ENCODE measurements at places on chromosomes 2 and 18.

- no peak for DNase-seq
Observed at GRCh38 chr2:3572620-3573019, 2.4 kb upstream of the RPS7 start.

DNA sequence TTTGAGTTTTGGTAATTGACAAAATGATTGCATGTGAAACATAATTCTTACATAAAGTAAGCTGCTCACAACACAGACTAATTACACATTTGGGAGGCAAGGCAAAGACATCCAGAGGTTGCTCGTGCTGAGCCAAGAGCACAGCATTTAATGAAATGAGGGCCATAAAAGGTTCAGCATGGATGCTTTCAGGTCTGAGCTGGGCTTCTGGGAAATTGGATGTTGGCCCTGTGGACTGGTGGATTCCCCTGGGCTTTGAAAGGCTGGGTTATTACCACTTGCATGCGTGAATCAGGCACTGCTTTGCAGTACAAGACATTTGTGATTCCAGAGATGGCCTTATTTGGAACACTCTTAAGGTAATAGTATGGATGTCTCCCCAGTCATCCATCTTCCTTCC lies 533.5 kb upstream of the NRP2 start:
- DNase-seq = no peak

DNA sequence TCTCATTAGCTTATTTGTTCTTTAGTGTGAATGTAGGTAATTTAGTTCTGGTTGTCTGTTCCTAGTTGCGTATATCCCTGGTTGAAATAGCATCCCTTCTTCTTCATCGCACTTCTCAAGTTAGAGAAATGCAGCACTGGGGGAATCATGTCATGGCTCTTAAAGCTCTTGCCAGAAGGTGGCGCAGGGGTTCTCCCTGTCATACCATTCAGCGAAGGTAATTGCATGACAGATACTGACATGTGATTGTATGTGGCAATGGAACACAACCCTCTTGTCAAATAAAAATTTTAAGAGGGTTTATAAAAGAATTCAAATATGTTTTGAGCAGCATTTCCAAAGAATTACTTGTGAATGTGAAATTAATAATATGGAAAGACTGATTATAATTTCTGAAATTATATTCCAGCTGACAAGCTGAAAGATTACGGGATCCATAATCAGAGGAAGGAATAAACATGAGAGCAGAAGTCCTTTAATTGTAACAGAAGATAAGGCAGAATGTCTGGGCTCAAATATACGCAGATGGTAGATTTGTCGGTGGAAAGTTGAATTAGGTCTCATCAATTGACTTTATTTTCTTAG lies 411.7 kb downstream of the DSEL start:
- no peak for DNase-seq

- DNase-seq = no peak
Observed at GRCh38 chr18:9454061-9454703, 21.1 kb upstream of the RALBP1 start.

DNA sequence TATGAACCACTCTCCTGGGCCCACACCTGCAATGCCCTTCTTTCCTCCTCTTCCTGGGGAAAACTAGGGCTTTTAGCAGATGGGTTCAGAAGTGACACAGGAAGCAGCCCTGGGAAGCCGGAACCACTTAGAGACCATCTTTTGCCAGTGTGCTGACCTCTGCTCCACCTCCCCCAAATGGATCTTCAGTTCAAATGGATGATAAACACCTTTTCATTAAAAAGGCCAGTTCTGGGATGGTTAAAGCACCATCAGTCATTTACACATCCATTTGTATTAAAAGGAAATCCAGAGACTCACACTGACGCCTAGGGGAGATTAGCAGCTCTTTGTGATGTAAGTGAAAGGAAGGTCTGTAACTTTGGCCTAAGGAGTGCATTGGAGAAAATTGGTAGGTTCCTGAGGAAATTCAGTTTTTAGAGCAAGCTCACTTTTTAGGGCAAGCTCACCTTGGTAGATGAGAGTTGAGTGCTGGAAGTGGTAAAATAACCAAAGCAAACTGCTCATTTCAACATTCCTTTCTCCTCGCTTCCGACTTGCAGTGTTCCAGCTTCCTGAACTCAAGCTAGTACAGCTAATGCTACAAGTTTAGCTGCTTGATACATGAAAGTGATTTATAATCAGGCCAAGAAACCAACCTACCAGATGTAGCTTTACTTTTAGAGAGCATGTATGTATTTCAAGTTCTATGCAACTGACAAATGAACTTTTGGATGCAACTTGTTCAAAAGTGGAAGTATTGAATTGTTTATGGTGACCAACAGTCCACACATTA lies 47.7 kb downstream of the ACTR2 start:
- DNase-seq = no peak

DNA sequence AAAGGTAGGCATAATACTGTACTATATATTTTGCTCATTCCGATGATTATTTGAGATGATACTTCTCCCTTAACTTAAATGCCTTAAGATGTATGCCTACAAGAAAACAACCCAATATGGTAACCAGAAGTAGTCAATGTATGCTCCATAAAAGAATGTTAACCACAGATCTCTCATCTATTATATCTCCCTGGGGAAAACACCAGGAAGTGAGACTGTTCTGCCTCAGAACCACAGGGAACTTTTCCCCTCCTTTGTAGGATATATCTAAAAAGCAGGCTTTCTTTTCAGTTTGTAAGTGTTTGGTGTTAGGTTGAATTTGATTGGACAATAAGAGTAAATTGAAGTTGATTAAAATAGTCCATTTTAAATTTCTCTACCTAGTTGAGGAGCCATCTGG lies 1160.5 kb upstream of the NXPH2 start:
- no peak for DNase-seq

GRCh38 chr18:9694174-9694573 lies 13.9 kb upstream of the RAB31 start:
- DNase-seq = no peak

DNA sequence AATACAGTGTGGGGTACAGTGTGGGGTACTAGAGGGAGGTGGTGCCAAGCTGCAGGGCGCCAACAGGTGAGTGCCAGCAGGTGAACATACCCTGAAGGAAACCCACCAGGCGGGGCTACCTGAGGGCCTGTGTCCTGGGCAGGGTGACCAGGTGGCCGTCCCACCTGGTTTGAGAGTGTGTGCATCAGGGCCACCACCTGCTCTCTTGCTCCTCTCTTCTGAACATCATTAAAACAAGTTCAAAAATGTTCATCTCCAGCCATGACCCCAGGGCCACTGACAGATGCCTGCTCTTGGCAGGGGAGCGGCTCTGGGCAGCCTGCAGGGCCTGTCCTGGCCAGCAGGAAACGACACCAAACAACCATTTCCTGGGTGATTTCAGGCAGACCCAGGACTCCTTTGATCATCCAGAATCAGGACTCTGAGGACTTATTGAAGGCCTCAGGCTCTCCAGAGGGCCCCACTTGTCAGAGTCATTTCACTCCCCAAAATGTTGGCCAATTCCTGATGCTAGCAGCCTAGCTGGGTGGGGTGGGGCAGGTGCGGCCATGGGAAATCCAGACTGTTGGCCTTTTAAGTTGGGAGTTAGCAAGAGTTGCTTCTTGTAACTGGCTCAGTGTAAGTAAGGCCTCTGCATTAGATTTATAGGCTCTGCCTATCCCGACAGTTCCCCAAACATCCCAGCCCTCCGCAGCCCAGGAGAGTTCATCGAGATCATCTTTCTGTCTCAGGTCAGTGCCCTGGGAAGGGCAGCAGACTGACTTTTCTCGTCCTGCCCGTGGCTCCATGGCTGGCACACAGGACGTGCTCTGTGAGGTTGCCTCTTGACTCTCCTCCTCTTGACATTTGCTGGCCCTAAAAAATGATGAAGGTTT lies 111.5 kb upstream of the ZNF236 start:
- no peak for DNase-seq

DNA sequence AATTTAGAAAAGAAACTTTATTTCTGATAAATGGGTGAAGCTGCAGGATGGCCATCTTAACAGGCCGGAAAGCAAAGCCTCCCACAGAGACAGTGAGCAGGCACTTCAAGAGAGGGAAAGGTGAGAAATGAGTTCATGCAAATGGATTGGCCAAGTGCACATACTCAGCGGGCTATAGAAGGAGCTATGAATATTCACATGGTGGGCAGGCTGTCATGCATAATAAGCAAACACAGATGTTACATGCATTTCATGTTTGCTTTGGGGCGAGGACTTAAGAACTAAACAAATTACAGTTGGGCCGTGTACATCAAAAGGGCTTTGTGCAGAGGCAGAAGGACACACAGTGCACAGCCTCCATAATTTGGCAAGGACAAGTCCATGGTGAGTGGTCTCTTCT lies 69.8 kb upstream of the MAL start:
- DNase-seq = no peak

- no peak for DNase-seq
Observed at GRCh38 chr2:43098539-43098938, 127.9 kb downstream of the ZFP36L2 start.

DNA sequence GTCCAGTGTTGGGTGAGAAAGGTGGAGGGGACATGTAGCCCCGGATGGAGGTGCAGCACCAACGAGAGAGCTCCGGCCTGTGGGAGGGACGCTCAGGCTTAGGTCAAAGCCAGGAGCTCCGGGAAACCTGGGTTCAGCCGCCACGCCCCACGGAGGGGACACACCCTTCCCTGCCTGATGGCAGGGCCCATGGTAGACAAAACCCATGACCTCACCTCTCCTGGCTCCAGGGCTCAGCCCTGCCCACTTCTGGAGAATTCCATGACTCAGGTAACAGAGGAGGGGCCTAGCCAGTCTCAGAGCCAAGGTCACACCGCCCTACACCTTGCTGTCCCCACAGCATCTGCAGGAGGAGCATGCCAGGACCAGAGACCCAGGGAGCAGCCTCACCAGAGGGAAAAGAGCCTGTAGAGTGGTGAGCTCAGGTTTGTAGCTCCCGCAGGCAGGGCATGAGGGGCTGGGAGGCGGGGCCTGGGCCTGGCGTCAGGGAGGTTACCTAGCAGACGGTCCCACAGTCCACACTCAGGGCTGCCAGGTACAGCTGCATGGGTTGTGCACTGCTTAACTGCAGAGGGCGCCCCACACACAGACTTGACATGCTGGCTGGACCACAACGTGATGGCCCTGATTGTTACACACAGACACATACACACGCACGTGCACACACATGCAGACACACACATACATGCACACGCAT lies 70.8 kb upstream of the SMAD7 start:
- no peak for DNase-seq

GRCh38 chr2:199462956-199463692 lies 5.4 kb upstream of the SATB2 start:
- DNase-seq = no peak

DNA sequence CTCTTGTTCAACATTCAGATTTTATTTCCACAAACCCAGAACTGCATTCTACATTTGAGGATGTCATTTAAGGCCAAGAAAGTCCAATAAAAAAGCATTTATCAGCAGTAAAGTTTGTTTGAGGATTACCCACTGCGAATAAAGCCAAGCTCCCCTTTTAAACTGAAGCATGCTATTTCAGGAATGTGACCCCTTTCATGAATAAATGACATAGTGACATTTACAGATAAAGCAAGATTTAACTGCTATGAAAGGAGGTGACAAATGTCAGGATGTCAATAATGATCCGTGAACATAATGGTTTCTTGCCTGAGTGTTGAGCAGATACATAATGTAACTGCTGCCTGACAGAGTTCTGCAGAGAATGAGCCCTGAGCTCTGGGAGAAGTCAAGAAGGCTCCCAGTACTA lies 146.3 kb downstream of the TDRD15 start:
- no peak for DNase-seq

DNA sequence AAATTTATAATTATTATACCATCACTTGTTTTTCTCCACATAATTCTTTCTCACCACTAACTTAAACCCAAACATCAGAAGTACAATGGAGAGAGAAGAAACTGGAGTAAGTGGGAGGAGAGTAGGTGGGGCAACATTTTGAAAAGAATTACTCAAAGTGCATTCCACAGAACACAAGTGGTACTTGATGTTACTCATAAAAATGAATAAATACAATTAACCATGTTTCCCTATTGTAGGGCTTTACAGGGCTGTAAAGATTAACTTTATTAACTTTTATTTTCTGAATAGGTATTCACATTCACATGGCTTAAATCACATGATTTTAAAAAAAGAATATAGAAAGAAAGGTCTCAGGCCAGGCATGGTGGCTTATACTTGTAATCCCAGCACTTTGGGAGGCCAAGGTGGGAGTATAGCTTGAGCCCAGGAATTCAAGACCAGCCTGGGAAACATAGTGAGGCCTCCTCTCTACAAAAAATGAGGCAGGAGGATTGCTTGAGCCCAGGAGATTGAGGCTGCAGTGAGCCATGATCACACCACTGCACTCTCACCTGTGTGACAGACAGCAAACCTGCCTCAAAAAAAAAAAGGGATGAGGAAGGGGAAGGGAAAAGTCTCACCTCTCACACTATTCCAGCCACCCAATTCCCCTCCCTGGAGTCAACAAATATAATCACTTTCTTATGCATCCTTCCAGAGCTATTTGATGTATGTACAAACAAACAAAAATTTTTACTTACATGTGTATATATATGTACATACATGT lies 47.1 kb downstream of the KCNG3 start:
- DNase-seq = no peak

DNA sequence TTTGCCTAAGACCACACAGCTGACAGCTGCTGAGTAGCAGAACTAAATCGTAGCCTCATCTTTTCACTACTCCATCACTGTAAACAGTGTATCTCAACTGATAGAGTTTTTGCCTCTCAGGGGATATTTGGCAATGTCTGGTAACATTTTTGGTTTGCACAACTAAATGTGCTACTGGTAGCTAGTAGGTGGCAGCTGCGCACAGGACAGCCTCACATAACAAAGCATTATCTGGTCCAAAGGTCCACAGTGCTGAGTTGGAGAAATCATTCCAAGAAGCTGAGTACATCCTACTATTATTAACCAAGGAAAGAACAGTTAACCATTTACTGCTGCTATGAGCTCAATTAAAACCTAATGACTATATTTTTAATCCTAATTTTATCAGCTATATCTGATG lies 6.1 kb upstream of the CCDC102B start:
- DNase-seq = no peak

DNA sequence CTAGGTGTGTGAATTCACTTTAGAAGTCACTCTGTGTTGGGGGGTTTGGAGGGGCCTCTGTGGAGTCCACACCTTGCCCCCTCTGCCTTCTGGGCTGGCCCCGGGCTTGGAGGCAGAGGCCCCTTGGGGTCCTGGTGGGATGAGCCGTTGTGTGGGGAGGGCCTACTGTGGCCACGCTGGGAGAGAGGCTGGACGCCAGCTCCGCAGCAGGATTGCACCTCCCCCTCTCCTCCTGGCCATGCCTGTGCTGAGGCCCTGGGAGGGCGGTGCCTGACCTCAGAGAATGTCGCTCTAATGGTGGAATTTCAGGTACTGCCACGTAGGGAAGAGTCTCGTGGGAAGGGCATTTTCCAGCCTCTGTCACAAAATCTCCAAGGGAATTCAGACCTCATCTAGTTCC lies 237.0 kb downstream of the ATAD2B start:
- no peak for DNase-seq

- DNase-seq = no peak
Observed at GRCh38 chr18:51911584-51911983, 428.4 kb upstream of the DCC start.

GRCh38 chr2:164717000-164717803 lies 95.9 kb upstream of the GRB14 start:
- DNase-seq = no peak

- DNase-seq = no peak
Observed at GRCh38 chr2:59389240-59389639, 1148.1 kb upstream of the FANCL start.

All from stimulated activated CD8-positive, alpha-beta memory T cell treated with anti-CD3 and anti-CD28 coated beads, Interleukin-15, amount 100 ng/mL, for 4 hours (primary cell).